ENCODE measurements at places on chromosomes 13 and 19.

GRCh38 chr19:53947624-53948023, 15.1 kb upstream of the CACNG8 start:
- no peak for DNase-seq

DNA sequence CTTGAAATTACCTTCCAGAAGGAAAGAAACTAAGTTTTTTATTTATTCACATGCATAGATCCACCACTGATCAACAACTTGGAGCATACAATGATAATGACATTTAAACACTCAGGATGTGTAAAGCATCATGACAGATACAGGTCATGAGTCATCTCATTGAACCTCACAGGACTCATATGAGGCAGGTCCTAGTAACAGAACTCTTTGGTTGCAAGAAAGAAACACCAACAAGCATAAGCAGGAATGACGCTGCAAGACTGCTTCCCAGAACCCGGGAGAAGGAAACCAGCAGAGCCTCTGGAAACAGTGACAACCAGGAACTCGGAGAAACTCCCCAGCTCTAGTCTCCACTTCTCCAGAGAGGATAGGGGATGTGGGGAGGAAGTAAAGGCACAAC, 60.8 kb upstream of the IPO5 start:
- DNase-seq, result peak; percentile 72

DNA sequence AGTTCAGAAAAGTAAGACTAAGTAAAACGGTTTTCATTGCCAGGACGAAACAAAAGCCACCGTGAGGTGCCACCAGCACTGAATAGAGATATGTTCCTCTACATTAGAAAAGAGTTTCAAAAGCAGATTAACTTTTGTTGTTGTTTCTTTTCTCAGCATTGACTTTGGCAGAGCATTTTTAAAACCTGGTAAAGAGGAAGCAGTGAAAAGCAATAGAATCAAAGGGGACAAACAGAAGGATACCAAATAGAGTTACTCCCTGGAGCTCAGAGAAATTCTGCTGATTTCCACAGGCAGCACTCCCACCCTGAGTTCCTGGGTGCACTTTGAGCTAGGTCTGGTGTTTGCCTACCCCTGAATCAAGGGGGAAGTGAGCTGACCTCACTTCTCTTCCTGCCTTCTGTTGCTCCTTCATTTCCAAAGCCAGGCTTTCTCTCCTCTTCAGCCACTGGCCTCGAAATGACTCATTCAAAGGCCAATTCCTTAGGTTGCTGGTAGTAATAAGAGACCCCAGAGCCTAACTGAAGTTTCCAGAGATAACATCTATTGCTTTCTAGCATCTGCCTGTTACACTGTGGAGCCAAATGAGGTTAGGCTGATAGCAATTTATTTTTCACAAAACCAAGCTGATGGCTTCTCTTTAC, 11.3 kb upstream of the ERICH6B start:
- peak; percentile 40 for DNase-seq

DNA sequence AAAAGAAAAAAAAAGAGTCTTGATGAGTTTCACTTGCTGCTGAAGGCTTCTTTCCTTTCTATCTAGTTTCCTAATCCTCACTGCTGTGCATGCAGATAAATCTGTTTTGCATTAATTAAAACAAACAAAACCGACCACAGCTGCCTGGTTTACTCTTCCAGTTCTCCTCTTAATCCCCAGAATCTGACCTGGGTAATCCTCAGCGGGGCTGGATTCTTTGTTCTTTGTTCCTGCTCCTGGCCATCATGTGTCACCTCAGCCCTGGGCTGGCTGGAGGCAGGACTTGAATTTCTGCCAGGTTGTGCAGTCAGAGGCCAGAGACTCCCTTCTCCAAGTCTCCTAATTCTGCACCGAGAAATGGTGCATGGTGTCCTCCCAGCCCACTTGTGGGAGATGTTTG, 52.2 kb upstream of the CYP4F8 start:
- peak; percentile 6 for DNase-seq

- DNase-seq, result no peak
Observed at GRCh38 chr13:25288966-25289365, 1.7 kb upstream of the MTMR6 start.

- no peak for DNase-seq
Observed at GRCh38 chr13:58830841-58831240, 1199.3 kb downstream of the PCDH17 start.

DNA sequence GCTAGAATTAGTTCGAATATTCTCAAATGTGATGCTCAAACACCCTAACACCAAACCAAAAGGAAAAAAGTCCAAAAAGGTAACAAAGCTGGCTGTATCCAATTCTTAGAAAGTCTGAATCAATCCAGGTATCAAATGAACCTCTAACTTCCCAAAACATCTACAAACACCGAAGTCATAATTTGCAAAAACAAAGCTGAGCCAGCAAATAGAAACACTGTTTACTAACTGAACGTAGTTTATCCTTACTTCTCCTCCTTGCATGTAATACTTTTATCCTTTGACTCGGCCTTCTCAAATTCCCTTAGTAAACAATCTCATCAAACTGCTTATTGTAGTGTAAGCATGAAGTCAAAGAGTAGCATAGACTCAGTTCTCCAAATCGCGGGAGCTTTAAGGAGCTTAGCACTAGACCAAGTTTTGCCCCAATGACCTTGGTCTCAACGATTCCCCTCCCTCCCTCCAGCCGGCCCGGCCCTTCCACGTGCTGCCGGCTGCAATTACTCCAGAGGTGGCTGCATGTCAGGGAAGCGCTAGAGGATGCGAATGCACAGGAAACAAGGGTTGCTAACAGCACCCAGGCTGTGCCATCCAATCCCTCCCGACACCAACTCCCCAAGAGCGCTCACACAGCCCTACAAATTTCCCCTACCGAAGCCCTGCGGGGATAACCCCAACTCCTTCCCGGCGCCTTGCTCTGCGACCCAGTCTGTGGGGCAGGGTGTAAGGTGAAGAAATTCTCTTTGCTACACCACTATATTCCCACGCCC, 693 bp downstream of the XPO4 start:
- DNase-seq, result peak; percentile 6

GRCh38 chr13:102873653-102874052, 27.8 kb downstream of the ERCC5 start:
- no peak for DNase-seq

- peak; percentile 39 for DNase-seq
Observed at GRCh38 chr19:34430738-34431625, 2.8 kb downstream of the UBA2 start.

DNA sequence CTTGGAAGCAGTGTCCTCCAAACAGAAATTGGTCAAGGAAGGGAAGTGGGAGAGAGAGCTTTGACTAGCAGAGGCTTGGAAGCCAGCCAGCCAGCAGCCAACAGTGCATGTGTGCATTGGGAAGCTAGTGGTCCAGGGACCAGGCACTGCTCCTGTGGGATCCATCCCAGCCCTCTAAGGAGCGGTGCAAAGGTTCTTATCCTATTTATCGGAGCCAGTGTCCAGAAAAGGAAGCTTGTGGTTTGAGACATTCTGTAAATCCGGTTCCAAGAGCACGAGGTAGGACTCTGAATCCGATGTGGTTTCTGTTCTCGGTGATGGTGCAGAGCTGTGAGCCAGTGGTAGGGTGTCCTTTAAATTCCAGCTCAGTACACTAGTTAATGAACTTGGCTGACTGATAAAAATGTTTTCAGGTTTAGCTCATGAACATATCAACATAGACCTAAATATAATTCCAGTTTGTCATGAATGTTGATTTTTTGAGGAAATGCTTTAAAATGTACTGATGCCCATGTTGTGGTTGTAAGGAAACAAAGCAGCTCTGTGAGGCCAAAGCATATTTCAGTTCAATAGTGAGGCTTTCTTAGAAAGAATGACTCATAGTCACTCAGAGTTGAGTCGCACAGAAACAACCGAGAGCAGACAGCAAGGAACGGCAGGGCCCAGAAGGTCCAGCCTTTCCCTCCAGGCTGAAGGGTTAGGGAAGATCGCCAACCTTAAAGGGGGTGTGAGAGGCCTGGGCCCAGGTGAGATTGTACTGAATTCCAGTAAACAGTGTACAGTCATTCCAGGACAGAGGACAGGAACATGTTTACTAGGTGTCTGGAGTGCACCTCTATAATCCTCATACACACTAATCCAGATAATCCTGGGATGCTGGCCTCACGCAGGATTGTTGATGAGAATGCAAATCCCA, 21.5 kb upstream of the GARRE1 start:
- peak; percentile 92 for DNase-seq

- no peak for DNase-seq
Observed at GRCh38 chr13:99995589-99996380, 14.2 kb downstream of the ZIC2 start.

- DNase-seq, result peak; percentile 35
Observed at GRCh38 chr13:78022164-78022877, 103.7 kb upstream of the EDNRB start.

DNA sequence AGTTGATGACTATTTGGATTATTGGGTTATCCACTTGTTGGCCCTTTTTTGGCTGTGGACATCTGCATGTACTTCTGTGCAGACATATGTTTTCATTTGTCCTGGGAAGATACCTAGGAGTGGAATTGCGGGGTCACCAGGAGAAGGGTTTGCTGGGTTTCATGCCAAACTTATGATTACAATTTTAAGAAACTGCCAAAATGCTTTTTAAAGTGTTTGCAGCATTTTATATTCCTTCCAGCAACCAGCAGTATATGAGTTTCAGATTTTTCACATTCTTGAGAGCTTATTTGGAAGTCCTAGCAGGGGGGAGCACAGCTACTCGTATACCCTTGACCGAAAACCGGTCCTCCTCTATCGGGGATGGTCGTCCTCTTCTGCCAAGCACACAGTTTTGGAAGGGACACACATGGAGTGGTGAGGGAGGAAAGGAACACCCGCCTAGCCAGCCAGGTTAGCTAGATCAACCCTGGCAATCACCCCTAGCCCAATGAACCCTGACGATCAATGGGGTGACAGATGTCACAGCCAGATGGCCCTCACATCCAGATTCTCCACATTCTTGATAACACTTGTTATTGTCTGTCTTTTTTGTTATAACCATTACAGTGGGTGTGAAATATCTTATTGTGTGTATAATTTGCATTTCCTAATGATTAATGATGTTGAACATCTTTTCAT, 26.7 kb upstream of the RNF113B start:
- peak; percentile 65 for DNase-seq

- no peak for DNase-seq
Observed at GRCh38 chr13:71830323-71830722, 36.7 kb downstream of the DACH1 start.

- DNase-seq, result peak; percentile 48
Observed at GRCh38 chr13:49502954-49503353, 7.2 kb downstream of the PHF11 start.
